Stimulated activated CD8-positive, alpha-beta memory T cell treated with anti-CD3 and anti-CD28 coated beads, Interleukin-15, amount 100 ng/mL, for 1 hour (primary cell): ENCODE measurements at places on chromosomes 2 and 18.

DNA sequence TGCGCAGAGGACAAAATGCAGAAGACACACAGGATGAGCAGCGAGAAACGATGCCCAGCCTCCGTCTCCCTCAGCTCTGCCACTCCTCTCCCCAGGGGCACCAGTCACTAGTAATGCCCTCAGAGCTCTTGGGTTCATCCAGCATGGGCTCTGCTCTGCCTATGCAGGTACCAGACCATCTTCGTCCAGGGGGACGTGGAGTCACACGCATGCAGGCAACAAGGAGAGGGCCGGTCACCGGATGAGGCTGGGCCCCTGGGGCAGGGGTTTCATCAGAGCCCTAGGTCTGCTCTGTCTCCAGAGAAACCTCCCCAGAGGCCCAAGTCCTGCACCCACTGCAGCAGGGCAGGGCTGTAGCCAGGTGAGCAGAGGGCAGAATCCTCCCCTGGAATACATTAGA lies 23.9 kb downstream of the RAB31 start:
- no peak for DNase-seq

DNA sequence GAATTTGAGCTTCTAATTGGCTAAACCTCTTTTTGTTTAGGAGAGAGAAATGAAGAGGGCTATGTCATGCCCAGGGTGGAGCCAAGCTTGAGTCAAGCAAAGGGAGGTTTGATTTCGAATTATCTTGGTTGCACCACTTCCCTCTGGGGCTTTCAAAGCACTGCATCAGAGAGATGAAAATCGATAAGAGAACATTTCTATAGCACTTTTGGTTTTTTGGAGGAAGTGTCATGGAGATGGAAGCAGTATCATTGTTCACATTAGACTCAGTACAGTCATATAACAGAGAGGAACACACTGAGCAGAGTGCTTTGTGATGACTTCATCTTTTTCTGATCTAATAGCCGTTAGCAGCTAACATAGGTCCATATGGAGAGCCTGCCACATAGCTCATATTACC lies 120.3 kb upstream of the UXS1 start:
- DNase-seq, result no peak

GRCh38 chr2:230661072-230661957 lies 51.3 kb upstream of the CAB39 start:
- DNase-seq, result no peak

GRCh38 chr2:26279886-26280285 lies 35.1 kb downstream of the HADHB start:
- no peak for DNase-seq

GRCh38 chr2:135931776-135932443 lies 53.5 kb downstream of the DARS1 start:
- DNase-seq, result no peak

DNA sequence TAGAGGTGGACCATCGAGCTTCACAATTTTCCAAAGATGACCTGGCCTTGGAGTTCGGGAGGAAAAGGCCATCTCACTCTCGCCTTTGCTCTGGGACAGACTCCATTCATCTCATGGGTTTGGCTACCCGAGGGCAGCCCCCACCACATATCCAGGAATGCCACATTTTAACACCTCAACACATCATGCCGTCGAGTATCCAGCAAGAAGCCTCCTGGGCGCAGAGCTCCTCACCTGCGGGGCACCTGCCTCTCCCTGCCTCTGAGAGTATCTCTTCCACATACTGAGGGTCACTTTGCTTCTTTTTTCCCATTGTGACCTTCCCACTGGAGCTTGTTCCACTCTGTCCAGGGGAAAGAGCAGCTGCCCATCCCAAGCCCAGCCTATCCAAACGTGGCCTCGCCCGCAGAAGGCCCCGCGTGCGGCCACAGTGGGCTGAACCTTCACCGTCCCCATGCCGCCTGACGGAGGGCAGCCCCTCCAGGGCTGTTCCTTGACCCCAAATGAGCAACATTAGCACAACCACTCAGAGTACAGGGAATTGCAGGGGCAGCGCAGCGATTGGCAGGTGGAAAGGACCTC lies 5.5 kb upstream of the LIMS2 start:
- DNase-seq, result no peak

- DNase-seq, result no peak
These were observed 50.1 kb downstream of the SPRED2 start for GRCh38 chr2:65382323-65382722.

- no peak for DNase-seq
These were observed 100.5 kb upstream of the THSD7B start for GRCh38 chr2:136664713-136665405.

GRCh38 chr2:12120281-12121150 lies 374.1 kb downstream of the LPIN1 start:
- DNase-seq, result no peak

DNA sequence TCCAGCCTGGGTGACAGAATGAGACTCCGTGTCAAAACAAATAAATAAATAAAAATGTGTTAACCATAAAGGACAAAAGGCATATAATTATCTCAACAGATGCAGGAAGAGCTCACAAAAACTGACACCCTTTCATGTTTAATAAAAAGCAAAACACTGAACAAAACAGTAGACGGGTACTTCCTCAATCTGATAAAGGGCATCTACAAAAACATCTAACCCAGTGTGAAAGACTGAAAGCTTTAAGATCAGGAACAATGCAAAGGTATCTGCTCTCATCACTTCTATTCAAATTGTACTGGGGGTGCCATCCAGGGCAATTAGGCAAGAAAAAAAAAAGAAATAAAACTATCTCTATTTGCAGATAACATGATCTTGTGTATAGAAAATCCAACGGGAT lies 11.7 kb upstream of the NCL start:
- no peak for DNase-seq

DNA sequence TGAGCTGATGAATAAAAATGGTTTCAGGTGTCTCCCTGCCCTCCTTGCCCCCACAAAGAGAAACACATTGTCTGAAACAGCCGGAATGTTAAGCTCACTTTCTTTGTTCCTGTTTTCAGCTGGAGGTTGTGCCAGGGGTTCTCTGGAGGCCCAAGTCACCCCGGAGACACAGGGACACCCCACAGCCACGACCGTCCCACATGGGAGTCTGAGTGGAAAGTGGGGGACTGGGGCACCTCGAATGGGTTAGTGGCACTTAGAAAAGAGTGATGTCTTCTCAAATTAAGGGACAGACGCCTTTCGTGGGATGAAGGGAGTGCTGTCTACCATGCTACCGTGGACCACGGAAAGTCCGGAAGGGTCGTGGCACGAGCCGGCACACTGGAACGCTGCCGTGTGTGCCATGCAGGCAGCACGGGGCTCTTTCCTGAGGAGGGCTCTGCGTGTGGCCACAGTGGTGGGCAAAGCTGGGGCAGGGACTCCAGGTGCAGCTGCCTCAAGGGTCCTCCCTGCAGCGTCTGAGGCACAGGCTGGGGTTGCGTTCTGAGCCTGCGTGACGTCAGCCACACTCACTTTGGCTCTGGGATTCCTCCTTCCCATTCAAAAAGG lies 39.4 kb upstream of the CTDP1 start:
- no peak for DNase-seq

DNA sequence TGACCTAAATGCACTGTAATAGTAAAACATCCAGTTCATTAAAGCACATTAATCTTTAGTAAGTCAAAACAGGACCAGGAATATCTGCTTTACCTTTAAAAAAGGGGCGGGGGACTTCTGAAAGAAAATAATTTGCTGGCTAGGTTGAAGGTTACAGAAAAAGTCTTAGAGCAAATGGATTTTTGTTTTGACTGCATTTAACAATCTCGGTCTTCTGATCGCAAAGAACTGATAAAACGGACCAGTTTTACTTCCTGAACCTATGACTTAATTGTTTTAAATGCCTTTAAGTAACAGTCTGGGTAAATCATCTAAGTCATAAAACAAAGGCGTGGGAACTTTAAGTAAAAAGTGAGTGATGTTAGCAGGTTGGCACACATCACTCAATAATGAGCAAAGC lies 783 bp downstream of the BUB1 start:
- DNase-seq, result no peak

DNA sequence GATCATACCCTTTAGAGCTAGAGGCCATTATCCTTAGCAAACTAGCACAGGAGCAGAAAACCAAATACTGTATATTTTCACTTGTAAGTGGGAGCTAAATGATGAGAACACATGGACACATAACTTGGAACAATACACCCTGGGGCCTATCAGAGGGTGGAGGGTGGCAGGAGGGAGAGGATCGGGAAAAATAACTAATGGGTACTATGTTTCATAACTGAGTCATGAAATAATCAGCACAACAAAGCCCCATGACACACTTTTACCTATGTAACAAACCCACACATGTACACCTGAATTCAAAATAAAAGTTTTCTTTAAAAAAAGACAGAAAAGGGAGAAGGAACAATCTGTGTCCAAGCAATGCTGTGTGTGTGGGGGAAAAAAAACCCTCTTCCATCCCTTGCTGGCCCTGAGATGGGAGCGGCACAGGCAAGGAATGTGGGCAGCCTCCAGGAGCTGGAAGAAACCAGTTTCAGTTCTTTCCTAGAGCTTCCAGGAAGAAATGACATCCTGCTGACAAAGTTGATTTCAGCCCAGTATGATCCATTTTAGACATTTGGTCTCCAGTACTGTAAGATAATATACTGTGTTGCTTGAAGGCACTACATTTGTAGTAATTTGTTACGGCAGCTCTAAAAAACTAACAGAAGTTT lies 458.7 kb upstream of the CNTNAP5 start:
- DNase-seq, result no peak

GRCh38 chr2:96869822-96870625 lies at the start of gene SEMA4C:
TSS of gene SEMA4C (minus strand) at chr2:96870080. CDS start at chr2:96867886, 2,194 bp downstream.
- DNase-seq, result no peak

GRCh38 chr18:13004396-13004795 lies 13.2 kb downstream of the CEP192 start:
- DNase-seq, result no peak

DNA sequence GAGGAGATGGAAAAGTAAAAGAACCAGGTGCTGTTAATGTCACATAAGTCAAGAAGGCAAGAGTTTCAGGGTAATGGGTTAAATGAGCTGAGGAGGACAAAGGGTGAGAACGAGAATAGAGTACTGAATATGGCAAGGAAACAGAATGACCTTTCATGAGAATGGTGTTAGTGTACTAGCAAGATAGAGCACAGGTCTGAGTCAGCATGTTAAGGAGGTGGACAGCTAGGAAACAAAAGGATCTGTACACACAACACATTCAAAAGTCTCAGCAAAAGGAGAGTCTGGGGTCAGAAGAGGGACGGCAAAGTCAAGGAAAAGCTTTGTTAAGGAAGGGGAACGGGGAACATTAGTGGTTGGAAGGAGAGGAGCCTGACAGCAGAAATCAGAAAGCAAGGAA lies 28.9 kb downstream of the LMAN2L start:
- DNase-seq, result no peak

- DNase-seq, result no peak
These were observed 14.2 kb downstream of the TNFRSF11A start for GRCh38 chr18:62339106-62339988.

- no peak for DNase-seq
These were observed 63.3 kb downstream of the SFXN5 start for GRCh38 chr2:73007991-73008765.

DNA sequence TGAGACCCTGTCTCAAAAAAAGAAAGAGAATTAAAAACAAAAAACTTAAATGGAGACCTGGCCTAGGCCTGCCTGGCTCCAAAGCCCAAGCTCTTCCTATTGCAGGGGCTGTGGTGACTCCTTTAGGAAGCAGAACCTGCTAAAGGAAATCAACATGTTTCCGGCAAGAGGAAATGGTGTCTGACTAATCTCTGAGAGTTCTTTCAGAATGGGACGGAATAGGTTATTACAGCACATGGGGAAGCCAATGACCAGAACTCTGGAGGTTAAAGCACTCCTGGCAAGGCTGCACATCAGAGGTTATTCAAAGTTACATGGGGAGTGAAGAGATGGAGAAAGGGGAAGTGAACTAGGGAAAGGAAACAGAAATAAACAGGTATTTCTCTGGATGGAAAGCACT lies 21.4 kb downstream of the KIF3C start:
- DNase-seq, result no peak

DNA sequence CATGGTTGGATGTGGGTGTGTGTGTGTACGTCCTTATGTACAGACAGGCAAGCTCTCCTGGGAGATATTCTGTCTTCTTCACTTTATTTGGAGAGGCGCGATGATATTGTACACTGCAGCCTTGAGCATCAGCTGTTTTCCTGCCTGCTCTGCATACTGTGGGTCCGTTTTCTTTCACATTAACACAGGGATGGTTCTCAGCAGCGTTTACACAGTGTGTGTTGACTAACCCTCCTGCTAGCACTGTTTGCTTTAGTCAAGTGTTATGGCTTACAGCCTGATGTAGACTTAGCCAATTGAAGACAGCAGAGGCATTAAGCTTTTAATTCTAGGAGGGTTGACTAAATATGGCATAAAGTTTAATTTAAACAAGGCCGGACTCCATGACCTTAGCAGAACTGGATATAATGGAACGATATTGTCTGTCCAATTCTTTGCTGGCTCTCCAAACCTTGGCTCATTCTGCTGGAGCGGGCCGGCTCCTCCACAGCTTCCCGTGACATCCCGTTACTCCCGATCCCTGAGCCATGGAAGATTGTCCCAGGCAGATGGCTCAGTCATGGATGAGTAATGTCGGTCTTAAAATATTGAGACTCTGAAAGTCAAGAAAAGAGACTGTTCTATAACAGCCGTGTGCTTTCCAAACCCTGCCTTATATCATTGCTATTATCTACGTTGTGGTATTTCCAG lies 134.7 kb downstream of the TPGS2 start:
- no peak for DNase-seq

GRCh38 chr2:46915811-46916630 lies 415 bp upstream of the MCFD2 start:
- peak; percentile 44 for DNase-seq

DNA sequence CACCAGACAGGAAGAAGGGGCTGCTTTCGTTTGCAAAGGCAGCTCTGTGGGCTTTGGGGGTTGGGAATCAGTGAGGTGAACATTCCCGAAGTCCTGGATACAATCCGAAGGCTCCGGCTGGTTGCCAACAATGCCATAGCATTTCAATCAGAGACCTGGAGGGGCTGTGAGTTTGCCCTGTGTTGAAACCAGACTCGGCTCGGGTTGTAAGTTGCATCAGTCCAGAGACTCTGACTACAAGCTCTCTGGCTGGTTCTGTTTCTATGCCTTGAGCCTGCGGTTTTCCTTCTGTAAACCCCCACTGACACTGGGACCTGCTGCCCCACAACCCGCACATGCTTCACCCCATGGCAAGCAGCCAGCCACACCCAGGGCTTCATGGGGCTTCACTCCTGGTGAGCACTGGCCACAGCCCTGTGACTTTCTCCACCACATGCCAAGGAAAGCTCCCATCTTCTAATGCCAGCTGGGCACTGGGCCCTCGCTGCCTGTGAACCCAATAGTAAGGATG lies 85.7 kb upstream of the ODC1 start:
- DNase-seq, result no peak
